Ovary (tissue), 10 donors: ENCODE measurements at places on chromosomes 16 and 17.

- DNase-seq = no peak
Measured at GRCh38 chr17:71505200-71505599, 615.6 kb upstream of the SOX9 start.

- no peak for DNase-seq
Measured at GRCh38 chr16:54930869-54931119, 129 bp downstream of the IRX5 start.

DNA sequence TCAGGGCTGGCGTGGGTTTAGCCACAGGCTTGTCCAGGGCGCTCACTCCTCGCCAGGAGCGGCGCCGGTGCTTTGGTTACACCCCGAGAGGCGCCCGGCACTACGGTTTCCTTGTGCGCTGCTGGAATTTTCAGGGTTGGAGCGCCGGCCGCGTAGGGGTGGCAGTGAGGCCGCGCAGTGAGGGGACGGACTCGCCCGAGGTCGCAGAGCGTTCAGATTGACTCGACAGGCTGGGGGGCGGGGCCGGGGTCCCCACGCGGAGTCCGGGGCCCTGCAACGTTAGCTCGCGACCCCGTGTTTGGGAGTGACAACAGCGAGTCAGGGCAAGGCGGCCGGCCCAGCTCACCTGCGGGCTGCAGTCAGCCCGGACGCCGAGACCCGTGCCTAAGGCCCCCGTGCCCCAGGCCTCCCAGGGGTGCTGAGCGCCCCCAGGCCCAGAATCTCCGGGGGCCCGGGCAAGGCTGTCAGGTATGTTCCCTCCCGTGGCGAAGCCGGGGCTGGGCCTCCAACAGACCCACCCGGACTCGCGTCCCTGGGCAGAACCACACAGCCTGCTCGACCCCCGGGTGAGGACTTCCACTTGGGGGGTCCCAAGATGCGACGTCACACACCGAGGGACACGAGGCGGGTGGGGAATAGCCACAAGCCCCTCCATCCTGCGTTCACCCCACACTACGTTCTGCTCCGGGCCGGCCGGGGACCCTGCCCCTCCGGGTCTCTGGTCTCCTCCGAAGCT lies 1.3 kb upstream of the ACTG1 start:
- DNase-seq = peak; percentile 61

GRCh38 chr17:76104896-76105231 lies 1.3 kb upstream of the EXOC7 start:
- DNase-seq = no peak

GRCh38 chr17:33964344-33964979 lies 290.6 kb upstream of the CCL2 start:
- DNase-seq = no peak

- DNase-seq = no peak
Measured at GRCh38 chr16:21653571-21653970, 1.2 kb upstream of the IGSF6 start.

- no peak for DNase-seq
Measured at GRCh38 chr16:3689731-3690130, 27.6 kb downstream of the TRAP1 start.

- no peak for DNase-seq
Measured at GRCh38 chr17:4986403-4986802, 1.1 kb downstream of the CAMTA2 start.

DNA sequence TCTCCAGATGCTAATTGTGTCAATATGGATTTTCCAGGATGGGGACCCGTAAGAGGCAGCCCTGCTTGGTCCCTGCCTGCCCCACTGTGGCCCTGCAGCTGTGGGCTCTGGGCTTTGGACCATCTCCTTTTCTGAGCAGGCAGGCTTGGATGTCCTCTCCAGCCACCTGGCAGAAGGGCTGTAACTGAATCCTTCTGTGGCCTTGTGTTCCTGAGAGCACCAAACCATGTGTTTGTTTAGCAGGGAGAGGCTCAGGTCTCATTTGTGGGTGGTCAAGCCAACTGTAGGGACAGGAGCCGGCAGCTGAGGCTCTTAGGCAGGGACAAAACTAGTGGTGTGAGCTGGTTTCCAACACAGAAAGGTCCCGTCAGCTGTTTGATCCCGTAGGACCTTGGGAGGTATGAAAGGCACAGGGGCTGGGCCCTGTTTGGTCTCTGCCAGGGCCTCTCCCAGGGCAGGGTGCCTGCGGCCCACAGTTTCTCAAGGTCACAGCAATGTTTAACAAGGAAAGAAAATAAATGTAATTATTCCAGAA lies 18.5 kb downstream of the SEC14L5 start:
- DNase-seq = no peak

GRCh38 chr17:27240086-27240801 lies 53.7 kb upstream of the WSB1 start:
- no peak for DNase-seq

- no peak for DNase-seq
Measured at GRCh38 chr17:8857919-8858318, 9.6 kb downstream of the PIK3R6 start.

DNA sequence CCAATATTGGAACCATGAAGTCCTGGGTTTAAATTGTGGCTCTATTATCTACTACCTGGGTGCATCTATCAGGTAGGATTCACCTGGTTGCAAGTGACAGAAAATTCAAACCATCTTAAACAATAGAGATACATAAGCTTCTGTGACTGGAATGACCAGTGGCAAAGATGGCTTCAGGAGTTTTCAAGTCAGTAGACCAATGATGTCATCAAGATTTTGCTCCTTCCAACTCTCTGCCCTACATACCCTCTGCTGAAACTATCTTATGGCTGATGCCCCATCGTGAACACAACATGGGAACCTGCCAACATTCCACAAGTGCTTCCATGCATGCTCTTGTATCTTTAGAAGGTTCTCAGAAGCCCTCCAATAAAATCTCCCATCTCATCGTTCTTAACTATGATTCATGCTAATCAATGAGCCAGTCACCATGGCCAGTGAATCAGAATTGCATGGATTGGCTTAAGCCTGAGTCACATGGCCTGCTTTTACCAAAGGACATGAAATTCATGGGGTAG lies 180.9 kb downstream of the GRIN2A start:
- no peak for DNase-seq

- no peak for DNase-seq
Measured at GRCh38 chr17:19409509-19409908, 1.5 kb upstream of the RNF112 start.

GRCh38 chr16:87829988-87830672 lies 39.2 kb downstream of the SLC7A5 start:
- no peak for DNase-seq

GRCh38 chr16:23538919-23539278 lies 18.3 kb downstream of the EARS2 start:
- DNase-seq = no peak

DNA sequence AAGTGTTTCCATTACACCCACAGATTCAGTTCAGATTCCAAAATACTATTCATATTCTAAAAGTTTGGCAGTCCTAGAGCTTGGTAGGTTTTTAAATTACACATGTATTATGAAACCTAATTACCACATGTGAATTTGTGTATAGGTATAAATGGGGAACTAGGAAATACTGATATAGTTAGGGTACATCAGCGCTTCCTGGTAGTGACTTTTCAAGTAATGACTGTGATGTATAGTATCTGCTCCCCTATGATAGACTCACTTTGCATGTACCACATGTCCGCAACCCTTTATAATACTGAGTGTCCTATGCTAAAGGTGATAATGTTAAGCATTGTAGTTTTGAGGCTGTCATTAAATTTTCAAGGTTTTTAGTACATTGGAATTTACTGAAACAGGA lies 22.9 kb downstream of the CDK12 start:
- no peak for DNase-seq

- DNase-seq = no peak
Measured at GRCh38 chr16:86850670-86851069, 272.3 kb downstream of the FOXL1 start.

- DNase-seq = no peak
Measured at GRCh38 chr16:83955218-83956130, 2.4 kb downstream of the OSGIN1 start.

- DNase-seq = peak; percentile 83
Measured at GRCh38 chr17:330993-331701, 21.5 kb downstream of the RPH3AL start.

GRCh38 chr17:5705876-5706576 lies 121.7 kb upstream of the NLRP1 start:
- no peak for DNase-seq

DNA sequence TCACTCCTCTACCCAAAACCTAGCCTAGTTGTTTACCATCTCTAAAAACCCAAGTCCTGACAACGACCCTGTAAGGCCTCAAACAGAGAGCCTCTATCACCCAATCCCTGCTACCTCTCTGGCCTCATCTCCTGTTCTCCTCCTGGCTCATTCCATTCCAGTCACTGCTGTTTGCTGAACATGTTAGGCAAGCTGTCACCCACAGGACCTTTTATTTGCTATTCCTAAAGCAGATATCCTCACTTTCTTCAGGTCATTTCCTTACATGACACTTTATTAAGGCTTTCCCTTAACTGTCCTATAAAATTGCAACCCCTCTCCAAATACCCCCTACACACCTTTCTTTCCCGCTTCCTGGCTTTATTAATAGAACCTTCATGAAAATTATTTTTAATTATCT lies 85.1 kb downstream of the KANSL1 start:
- no peak for DNase-seq

DNA sequence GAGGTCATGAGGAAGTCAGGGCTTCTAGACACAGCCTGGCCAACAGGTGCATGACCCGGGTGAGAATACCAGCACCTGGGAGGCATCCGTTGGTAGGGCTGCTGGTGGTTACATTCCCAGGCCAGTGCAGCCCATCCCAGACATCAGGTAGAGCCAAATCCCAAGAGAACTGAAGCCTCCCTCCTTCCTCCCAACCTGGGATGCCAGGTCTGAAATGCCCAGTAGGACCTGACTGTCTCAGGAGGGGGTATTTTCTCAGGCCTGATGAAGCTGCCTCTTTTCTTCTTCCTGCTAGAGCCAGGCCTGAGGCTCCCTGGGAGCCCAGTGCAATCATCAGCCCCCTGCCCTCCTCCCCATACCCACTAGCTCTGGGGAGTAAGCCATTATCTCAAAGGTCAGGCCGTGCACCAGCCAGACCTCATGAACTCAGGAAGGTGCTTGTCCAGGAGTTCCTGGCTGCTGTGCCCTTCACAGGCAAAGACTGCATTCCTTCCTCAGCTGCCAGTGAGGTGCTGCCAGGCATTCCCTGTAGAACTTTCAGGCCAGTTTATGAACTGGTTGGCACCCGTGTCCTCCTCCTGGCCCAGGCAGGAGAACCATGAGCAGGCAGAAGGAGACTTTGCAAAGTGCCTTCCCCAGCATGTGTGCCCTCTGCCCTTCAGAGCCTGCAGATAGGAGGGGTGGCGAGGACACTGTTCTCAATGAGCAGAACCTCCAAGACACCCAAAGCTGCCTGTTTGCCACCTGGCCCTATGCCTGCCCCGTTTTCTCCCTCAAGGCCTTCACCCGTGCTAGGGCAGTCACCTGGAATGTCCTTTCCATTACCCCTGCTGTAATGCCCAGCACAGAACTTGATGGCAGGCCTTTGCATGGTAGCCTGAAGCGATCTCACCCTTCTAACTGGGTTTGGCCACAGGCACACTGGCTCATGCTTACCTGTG lies 7.6 kb downstream of the TBX2 start:
- DNase-seq = peak; percentile 7

- DNase-seq = no peak
Measured at GRCh38 chr16:5432166-5432565, 334.6 kb upstream of the EEF2KMT start.
